Esophagus (tissue), 2 donors: ENCODE measurements at places on chromosomes 3 and 15. TPM values are rescaled to one million over a fixed set of nuclear protein-coding genes. Genes with fewer than 3 reads are reported as not detected.

UBAP1L gene
- polyA plus RNA-seq, result 0.89 TPM

MUSTN1 gene
- 13.1 TPM for polyA plus RNA-seq

ITGA11 gene
- polyA plus RNA-seq, result 0.14 TPM

CADM2 gene
- polyA plus RNA-seq, result 0.25 TPM

TM2D3 gene
- 21.2 TPM for polyA plus RNA-seq

PML gene
- 16.9 TPM for polyA plus RNA-seq

IMPG2 gene
- polyA plus RNA-seq, result 0.02 TPM

ARGFX gene
- polyA plus RNA-seq, result not detected

LRRN1 gene
- polyA plus RNA-seq, result 0.10 TPM

ARPP19 gene
- 16.1 TPM for polyA plus RNA-seq

SH3GL3 gene
- polyA plus RNA-seq, result 3.3 TPM

TJP1 gene
- polyA plus RNA-seq, result 47.8 TPM

GOLGA8K gene
- polyA plus RNA-seq, result 0.47 TPM

CPN2 gene
- 0.02 TPM for polyA plus RNA-seq

FBXL2 gene
- 0.92 TPM for polyA plus RNA-seq

A4GNT gene
- not detected for polyA plus RNA-seq

LCMT2 gene
- 5.5 TPM for polyA plus RNA-seq
